Aorta (tissue), 5 donors: ENCODE measurements at places on chromosomes 7 and 10.

GRCh38 chr7:92039900-92040299 is 94.4 kb downstream of the CYP51A1 start:
- no peak for DNase-seq
- H3K4me1 ChIP-seq: no peaks in the 10 kb centered on the region
- no peaks in the 10 kb centered on the region for H3K36me3 ChIP-seq
- no peaks in the 10 kb centered on the region for H3K27me3 ChIP-seq

DNA sequence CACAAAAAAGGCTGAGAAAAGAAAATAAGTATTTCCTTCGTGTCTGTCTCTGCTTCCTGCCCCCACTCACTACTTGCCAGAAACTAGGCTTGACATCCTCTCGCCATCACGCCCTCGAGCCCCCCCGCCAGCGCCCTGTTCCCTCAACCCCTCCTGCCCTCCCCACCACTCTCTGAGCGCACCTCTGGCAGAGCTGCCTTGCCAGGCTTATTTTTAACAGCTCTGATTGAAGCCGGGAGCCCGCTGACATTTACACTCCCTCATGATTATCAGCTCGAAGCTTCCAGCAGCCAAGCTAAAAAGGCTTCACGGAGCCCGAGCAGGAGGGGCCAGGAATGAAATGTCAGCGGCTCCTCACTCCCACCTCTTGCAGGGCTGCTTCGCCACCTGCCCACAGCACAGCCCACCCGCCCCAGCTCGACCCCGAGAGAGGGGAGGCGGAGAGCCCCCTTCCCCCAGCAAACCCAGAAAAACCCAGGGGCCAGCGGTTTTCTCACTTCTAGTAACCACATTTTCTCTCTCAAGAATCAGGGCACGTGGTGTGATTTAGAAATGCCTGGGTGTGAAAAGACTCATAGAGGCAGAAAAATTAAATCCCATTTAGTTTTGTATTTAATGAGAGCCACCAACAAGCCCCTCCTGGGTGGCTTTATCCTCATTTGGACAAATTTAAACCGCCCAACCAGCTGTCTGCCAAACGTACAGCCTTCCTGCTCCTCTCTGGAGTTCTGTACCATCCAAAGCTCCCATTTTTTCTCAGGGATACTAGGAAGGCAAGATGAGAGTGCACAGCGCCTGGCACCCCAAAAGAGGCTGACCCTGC is 89.3 kb downstream of the SLIT1 start:
- H3K27me3 ChIP-seq: no peaks in the 10 kb centered on the region
- H3K4me3 ChIP-seq: no peak overlapping the region
- no peak overlapping the region for H3K27ac ChIP-seq

- no peaks in the 10 kb centered on the region for H3K27me3 ChIP-seq
- H3K27ac ChIP-seq: peak overlapping the region; percentile 63
- H3K4me3 ChIP-seq: no peak overlapping the region
Measured at GRCh38 chr10:69334302-69335062, 56.2 kb downstream of the HK1 start.

DNA sequence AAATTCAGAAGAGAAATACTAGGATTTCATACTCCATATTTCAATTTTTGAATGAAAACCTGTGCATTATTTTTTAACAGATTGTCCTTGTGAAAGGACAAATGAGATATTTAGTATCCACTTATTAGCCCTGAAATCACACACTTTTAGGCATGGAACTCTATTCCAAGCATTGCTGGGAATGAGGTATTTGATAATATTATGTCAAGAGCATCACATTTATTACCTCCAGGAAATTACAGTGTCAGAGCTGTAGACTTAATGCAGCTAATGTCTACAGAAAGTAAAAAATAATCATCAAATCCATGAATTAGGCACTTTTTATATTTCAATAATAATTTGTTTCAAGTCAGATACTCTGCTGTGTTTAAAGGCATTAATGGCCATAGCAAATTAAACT is 753.8 kb downstream of the REEP3 start:
- H3K27me3 ChIP-seq: no peaks in the 10 kb centered on the region
- H3K4me1 ChIP-seq: no peaks in the 10 kb centered on the region
- no peak for DNase-seq
- H3K4me3 ChIP-seq: no peak overlapping the region
- H3K27ac ChIP-seq: no peak overlapping the region
- no peaks in the 10 kb centered on the region for H3K36me3 ChIP-seq

DNA sequence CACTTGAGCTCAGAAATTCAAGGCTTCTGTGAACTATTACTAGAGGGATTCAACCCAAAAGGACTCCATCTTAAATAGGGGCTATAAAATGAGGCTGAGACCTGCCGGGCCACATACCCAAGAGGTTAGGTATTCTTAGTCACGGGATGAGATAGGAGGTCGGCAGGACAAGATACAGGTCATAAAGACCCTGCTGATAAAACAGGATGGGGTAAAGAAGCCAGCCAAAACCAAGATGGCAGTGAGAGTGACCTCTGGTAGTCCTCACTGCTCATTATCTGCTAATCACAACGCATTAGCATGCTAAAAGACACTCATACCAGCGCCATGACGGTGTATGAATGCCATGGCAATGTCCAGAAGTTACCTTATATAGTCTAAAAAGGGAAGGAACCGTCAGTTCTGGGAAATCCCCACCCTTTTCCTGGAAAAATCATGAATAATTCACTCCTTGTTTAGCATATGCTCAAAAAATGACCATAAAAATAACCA is 101.2 kb upstream of the TRIM24 start:
- no peaks in the 10 kb centered on the region for H3K27me3 ChIP-seq
- no peak for DNase-seq
- H3K4me3 ChIP-seq: no peak overlapping the region
- no peak overlapping the region for H3K27ac ChIP-seq
- H3K36me3 ChIP-seq: no peaks in the 10 kb centered on the region

- H3K4me1 ChIP-seq: no peaks in the 10 kb centered on the region
- DNase-seq: no peak
- H3K27me3 ChIP-seq: no peaks in the 10 kb centered on the region
- H3K27ac ChIP-seq: no peak overlapping the region
- H3K36me3 ChIP-seq: no peaks in the 10 kb centered on the region
- no peak overlapping the region for H3K4me3 ChIP-seq
Measured at GRCh38 chr7:36214608-36215456, 61.8 kb downstream of the EEPD1 start.

DNA sequence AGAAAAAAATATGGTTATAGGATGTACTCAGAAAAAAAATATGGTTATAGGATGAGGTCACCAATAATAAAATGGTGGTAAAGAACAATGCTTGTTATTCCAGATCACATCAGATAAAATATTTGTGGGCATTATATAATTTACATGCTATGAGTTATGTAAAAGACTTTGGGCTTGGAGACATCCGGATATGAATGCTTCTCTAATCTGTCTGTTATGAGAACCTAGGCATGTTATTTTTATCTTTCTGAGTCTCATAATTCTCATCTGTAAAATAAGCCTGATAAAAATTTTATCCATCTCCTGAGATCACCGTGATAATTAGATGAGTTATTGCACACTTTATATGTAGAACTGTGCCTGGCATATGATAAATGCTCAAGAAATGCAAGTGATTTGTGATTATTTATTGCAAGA is 37.8 kb downstream of the DKK1 start:
- H3K4me1 ChIP-seq: no peaks in the 10 kb centered on the region
- DNase-seq: no peak
- no peak overlapping the region for H3K27ac ChIP-seq
- no peaks in the 10 kb centered on the region for H3K36me3 ChIP-seq
- H3K4me3 ChIP-seq: no peak overlapping the region
